ENCODE measurements at places on chromosomes 5 and 9.
A peak's percentile ranks its signal among the peaks of the same experiment; 100 is the strongest.

GRCh38 chr5:1095990-1096363 lies 15.9 kb downstream of the SLC12A7 start:
- no peak for DNase-seq

DNA sequence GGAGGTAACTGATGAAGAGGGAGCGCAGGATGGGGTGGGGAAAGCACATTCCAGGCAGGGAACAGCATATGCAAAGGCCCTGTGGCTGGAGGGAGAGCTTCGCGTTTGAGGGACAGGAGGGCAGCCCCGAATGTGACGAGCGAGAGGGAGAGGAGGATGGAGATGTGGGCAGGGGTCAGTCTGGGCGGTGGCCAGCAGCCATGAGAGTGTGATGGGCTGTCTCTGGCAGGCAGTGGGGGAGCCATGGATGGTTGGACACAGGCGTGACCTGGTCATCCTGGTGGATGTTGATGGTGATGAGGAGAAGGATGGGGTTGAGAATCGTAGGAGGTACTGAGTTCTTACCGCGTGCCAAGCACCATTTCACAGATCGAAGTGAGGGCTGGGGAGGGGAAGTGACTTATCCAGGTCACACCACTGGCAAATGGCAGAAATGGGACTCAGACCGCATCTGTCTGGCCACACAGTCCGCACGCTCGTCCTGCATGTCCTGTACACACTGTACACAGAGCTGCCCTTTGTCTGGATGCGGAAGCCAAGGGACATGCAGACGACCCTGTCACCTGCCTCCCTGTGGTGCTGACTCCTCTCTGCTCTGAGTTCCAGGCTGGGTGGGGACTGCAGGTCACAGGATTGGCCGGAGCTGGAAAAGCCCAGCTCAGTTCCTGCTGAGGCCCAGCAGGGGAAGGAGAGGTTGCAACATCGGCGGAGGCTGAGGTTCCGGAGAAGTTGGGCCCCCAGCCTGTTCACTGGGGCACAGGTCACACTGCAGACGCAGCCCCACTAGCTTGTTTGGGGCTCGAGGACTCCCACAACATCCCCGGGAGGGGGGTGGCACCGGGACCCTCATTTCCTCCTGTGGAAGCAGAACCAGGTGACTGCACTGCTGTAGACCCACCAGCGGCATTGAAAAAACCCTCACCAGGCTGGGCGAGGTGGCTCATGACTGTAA lies 165.6 kb upstream of the IER5L start:
- DNase-seq = peak; percentile 38

GRCh38 chr9:392077-392804 lies 177.6 kb downstream of the DOCK8 start:
- DNase-seq = no peak

GRCh38 chr5:6535594-6535993 lies 86.9 kb downstream of the UBE2QL1 start:
- DNase-seq = no peak

GRCh38 chr5:76600716-76601115 lies 22.5 kb downstream of the F2RL2 start:
- no peak for DNase-seq

- no peak for DNase-seq
Measured at GRCh38 chr5:31635446-31635845, 3.5 kb upstream of the PDZD2 start.

DNA sequence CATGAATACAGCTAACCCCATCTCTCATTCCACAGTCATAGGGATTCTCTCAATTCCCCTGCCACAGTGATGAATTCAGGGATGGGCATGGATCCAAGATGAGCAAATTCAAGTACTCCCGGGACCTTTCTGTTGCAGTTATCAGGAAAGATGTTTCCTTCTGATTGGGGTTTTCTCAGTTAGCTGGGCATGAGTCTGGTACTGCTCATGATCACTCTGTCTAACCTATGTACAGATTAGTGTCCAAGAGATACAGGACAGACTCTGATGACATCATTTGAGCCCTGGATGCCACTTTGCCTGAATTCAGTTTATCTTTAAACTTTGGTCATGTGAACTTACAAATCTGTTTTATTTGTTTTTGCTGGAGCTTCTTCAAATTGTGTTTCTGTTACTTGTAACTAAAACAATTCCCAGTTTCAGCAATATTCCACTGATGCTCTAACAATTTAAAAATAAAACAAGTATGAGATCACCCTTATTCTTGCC lies 257.7 kb upstream of the KLF9 start:
- DNase-seq = no peak

GRCh38 chr9:128412120-128412790 lies 8.4 kb upstream of the CERCAM start:
- DNase-seq = peak; percentile 81

DNA sequence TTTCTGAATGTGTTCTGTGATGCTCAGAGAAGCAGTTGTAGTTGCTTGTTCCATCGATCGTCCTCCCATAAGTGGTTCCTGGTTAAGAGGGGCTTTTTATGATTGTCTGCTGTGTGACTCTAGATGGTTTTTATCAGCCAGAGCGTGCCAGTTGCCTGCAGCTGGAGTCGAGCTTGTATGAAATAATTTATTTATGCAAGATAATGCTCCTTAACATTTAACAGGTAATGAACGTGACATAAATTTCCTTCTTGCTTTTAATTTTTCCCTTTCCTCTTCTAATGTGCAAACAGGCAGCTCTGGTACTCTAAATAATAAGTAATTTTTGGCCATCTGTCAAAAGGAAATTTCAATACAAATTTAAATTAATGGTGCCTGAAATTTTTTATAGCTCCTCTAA lies 84.4 kb downstream of the TLE4 start:
- DNase-seq = no peak

DNA sequence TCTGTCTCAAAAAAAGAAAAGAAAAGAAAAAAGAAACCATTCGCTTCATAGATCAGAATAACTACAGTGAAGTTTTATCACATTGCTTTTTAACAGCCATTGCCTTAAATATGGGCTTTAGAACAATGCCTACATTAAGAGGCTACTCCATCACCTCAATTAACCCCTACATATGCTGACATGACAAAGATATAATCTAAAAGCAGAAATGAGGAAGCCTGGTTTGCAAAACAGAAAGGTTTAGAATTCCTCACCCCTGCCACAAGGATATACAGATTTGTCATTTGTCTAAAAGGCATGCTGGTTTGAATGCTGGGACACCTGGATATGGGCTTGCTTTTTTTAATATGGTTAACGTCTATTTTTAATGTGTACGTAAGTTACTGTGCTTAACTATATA lies 1353.0 kb upstream of the C9orf72 start:
- no peak for DNase-seq

DNA sequence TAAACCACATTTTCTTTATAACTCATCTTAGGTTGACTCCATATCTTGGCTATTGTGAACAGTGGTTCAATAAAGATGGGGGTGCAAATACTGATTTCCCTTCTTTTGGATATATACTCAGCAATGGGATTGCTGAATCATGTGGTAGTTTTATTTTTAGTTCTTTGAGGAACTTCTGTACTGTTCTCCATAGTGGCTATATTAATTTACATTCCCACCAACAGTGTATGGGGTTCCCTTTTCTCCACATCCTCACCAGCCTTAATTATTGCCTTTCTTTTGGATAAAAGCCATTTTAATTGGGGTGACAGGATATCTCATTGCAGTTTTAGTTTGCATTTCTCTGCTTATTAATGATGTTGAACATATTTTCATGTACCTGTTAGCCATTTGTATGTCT lies 107.7 kb upstream of the EQTN start:
- DNase-seq = no peak
